Activated naive CD8-positive, alpha-beta T cell treated with anti-CD3 and anti-CD28 coated beads, Interleukin-2, amount 50 U/mL, for 16 hours (primary cell): ENCODE measurements at places on chromosomes 7 and 10.

DNA sequence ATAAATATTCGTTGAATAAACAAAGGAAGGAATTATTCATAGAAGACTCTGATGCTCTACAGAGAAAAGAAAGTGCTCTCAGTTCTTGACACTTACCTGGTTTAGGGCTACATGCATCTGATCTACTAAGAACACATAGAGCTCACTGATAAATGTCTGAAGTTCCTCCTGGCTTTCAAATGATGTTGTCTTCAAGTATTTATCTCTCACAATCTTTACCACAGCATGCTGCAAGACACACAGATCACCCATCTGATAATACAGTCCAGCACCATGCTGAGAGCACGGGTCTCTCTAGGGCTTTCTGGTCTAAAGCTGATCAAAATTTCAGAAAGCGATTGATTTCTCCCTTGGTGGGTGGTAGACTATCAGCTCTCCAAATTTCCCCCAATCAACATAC, 44.5 kb upstream of the MRPS16 start:
- no peak for DNase-seq

DNA sequence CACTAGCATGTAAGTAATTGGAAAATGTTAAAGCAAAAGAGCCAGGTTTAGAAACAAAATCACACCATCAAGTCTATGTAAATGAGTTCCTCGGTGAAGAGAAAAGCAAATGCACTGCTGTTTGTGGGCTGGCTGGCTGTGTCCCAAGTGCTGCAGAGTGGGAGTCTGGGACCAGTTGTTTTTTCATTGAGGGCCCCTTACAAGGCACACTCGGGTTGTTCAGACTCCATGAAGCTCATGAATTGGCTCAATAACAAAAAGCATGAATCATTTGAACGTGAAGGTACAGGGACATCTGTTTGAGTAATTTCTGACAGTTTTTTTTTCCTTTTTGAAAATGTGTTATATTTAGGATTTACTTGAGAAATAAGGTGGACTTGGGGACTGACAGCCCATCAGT, 28.0 kb downstream of the GRK5 start:
- DNase-seq, result no peak

DNA sequence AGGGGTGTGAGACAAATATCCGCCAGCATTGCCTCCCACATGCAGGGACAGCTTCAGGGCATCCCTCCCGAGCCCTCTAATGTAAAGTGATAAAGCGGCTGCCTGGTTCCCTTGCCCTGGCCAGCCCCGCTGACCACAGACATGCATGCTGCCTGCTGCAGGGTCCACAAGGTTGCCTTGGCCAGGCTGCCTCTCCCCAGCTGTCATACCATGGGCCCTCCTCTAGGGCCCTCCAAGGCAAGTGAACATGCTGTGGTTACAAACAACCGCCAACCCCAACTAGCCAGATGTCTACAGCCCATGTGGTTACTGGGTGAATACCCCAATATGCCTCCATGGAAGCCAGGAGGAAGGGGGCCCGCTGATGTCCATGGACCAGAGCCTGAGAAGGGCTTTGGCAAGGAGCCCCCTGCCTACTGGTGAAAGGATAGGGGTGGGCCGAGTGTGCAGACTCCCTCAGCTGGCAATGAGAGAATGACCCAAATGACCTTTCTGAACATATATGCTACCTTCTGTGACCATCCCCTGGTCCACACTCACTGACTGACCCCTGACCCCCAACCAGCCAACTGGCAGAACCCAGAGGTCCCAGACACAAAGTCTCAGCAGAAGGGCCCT, 37.4 kb downstream of the GRID1 start:
- no peak for DNase-seq

DNA sequence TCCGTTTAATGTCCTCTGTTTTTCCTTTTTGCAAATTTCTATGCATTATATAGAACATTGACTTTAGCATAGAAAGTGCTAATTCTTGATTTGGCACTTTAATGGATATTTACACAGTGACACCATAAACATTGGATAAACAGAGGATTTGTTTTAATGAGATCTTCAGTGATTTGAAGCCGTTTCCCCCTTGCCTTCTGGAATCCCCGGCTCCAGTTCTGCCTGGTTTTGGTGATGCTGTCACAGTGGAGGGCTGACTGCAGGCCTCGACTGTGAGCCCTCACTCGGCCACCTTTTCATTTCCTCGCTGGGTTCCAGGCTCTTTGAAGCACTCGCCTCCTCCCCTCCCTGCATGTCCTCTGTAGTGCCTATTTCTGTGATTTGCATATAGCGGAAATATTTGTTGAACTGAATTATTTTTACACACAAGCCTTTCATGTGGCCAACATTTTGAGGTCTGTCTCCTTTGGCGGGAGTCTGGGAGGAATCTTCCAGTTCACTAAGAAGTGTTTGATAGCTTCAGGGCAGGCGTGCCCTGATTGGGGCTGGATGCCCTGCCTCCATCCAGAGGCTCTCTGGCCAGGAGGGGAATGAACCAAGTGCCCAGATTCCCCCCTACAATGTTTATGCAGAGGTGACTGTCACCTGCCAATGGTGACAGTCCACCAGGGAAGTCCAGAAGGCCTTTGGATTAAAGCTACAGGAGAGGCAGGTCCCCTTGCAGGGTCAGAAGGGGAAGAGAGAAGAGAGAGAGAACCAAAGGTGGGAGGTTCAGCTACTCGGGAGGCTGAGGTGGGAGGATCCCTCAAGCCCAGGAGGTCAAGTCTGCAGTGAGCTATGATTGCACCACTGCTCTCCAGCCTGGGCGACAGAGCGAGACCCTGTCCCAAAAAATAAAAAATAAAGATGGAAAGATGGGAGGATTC, 67.5 kb downstream of the CUX1 start:
- no peak for DNase-seq

DNA sequence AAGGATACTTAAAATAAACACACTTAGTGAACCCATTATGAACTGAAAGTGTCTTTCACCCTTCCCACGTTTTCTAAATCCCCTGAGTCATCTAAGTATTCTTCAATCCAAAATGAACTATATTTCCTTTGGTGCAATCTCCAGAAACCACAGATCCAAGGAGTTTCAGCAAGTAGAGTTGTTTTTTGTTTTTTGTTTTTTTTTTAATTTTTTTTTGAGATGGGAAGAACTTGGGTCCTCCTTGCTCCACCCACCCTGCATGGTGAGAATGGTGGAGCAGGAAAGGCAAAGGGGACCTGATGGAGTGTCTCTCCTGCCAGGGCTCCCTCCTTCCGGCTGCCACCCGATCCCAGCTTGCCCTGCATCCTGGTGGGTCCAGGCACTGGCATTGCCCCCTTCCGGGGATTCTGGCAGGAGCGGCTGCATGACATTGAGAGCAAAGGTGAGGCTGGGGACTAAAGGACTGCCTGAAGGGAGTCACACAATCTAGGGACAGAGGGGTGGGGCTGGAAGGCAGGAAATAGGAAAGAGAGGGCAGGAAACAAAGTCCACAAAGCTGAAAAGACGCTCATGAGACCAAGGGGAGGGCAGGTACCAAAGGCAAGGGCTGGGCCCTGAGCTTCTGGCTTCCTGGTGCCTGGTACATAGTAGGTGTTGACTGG, 12.1 kb downstream of the ATG9B start:
- DNase-seq, result no peak

DNA sequence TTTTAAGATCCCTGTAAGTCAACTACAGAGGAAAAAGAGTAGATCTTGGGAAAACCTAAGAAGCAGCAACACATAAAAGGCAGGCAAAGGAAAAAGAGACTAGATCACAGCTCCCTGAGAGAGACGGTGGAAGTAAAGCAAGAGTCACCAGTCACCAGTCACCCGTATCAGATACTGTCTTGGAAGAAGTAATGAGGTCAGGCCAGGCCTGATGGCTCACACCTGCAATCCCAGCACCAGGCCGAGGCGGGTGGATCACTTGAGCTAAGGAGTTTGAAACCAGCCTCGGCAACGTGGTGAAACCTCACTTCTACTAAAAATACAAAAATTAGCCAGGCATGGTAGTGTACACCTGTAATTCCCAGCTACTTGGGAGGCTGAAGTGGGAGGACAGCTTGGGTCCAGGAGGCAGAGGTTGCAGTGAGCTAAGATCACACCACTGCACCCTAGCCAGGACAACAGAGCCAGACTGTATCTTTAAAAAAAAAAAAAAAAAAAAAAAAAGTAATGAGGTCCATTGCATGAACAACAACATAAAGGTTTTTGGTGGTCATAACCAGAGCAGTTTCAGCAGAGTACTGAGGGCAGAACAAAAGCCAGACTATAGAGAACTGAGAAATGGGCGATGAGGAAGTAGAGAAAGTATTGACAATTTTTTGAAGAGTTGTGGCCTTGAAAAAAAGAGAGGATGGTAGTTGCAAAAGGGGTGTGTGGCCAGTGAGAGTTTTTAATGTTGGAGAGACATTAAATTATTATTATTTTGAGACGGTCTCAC, 16.9 kb downstream of the ZNF713 start:
- no peak for DNase-seq

GRCh38 chr7:29356631-29357030, 162.1 kb downstream of the CHN2 start:
- DNase-seq, result no peak

GRCh38 chr7:101804967-101805366, 12.5 kb upstream of the CUX1 start:
- no peak for DNase-seq

DNA sequence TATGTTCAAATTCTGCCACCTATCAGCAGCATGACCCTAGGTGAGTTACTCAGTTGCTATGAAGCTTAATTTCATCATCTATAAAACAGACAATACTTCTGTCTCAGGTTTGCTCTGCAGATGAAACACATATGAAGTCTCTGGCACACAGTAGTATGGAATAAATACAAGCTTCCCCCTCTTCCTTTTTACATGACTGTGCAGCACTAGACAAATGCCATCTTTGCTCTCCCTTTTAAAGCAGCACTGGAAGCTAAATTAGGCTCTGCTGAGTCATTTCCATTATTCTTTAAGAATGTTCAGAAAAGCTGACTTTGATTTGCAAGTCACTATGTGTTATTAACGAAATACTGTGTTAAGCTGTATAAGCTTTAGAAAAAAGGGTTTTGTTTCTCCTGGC, 40.7 kb upstream of the ANAPC16 start:
- DNase-seq, result no peak

DNA sequence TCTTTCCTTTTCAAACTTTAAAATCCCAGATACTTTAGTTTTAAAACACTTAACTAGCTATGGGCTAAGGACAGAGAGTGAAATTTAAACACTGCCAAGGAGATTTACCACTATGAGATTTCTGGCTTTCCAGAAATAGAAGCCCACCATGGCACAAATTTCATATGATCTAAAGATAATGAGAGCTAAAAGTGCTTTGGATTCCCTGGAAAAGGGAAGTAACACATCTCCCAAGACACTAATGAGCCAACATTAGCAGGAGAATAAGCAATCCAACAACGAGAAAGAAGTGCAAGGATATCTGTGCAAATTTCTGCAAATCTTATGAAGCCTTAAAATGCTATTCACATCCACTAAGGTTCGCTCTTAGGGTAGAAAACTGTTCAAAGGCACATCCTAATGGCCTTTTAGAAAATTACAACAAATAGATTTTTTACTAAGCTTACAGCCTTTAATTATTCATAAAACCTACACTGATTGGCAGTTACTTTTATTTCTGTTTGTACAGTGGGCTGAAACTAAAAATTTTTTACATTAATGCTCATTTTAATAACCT, 100.3 kb downstream of the RAPGEF5 start:
- no peak for DNase-seq

- DNase-seq, result no peak
Measured at GRCh38 chr7:5231116-5231515, 41.1 kb downstream of the WIPI2 start.

DNA sequence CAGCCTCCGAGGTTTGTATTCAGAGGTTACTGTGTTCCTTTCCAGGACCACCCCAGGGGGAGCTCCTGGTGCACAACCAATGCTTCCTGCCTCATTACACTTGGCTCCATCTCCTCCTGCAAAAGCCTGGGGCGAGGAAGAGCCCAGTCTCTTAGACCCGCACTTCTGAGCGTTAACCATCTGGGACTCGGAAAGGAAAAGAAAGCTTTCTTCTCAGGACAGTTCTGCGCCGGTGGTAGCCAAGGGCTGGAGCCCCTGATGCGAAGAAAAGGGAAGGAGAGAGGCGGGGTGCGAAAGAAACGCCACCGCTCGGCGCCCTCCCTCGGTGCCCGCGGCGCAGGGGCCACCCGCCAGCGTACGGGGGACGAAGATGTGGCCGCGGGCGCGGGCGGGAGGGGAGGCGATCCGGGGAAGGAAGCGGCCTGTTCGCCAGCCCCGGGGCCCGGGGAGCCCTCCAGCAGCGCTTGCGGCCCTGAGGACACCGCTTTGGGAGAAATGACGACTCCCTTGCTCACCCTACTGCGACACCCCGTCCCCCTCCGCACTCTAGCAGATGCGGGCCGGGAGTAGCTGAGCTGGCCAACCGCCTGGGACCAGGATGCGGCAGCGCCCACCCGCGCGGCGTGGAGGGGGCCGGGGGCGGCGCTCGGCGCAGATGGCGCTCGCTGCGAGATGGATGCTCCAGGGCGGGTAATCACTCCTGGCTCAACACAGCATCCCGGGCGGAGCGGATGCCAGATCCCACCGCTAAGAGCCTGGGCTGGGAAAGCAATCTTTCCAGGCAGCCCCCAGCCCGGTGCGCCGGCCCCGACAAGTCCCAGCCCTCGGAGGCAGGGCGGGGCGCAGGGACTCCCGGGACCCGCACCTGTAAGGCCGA, 1.3 kb downstream of the NRCAM start:
- no peak for DNase-seq

DNA sequence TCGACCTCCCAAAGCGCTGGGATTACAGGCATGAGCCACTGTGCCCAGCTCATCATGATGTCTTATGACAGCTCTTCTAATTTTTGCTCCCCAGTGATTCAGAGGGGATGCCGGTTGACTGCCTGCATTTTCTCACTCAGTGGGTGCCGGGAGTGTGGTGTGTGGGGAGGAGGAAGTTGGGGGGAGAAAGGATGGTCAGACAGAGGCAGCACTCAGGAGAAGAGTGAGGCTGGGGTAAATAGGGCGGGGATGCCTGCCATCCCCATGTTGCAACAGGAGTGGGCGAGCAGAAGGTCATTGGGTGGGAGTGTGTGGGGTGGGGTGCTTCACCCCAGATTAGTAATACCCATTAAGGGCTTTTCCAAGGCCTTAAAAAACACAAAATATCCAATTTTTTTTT, 3.5 kb upstream of the CCL24 start:
- no peak for DNase-seq
